ENCODE measurements at places on chromosomes 2 and 18. TPM values are rescaled to one million over a fixed set of nuclear protein-coding genes. Genes with fewer than 3 reads are reported as not detected.

Gene MRPL44
- total RNA-seq: 31.8 TPM

Gene IL36RN
- total RNA-seq: not detected

Gene IL36A
- not detected for total RNA-seq

Gene TMX3
- 28.0 TPM for total RNA-seq

Gene GKN2
- total RNA-seq: not detected

Gene CFC1
- total RNA-seq: 0.45 TPM

Gene SEMA4F
- total RNA-seq: 4.5 TPM

Gene B3GNT7
- total RNA-seq: 4.1 TPM

Gene HDHD2
- total RNA-seq: 39.9 TPM

Gene GPR39
- not detected for total RNA-seq

Gene CROCC2
- total RNA-seq: 0.03 TPM

Gene CRYGD
- total RNA-seq: not detected

Gene PLGLB2
- 0.43 TPM for total RNA-seq

Gene CXCR1
- total RNA-seq: 0.26 TPM

Gene SULT1C2
- total RNA-seq: 0.20 TPM

Gene NIF3L1
- total RNA-seq: 21.1 TPM

Gene KLHL41
- 165 TPM for total RNA-seq

All from right cardiac atrium (tissue), 5 donors.